ENCODE measurements at places on chromosomes 6 and 20.

GRCh38 chr6:13711324-13711732 is 307 bp downstream of the RANBP9 start:
- DNase-seq: no peak

GRCh38 chr6:128074567-128074966 is 173.7 kb upstream of the THEMIS start:
- no peak for DNase-seq

- no peak for DNase-seq
These were observed 45.0 kb upstream of the RIPOR2 start for GRCh38 chr6:24980507-24981385.

GRCh38 chr20:23641936-23642751 is 4.4 kb upstream of the CST3 start:
- peak; percentile 50 for DNase-seq

DNA sequence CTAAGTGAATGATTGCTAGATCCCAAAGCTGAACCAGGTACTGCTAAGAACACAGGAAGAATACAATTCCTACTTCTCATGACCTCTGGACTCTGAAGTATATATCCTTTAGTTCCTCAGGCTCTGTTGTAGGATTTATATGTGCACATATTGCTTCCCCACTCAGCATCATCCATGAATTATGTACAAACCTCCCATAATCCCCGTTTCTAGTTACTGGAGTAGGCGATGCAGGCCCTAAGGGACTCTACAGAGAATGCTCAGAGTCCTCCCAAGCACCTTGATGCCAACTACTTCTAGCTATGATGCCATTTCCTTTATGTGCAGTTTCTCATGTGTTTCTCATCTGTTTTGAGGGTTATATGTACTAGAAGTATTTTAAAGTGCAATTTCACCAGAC is 154.9 kb upstream of the EPHA7 start:
- no peak for DNase-seq

DNA sequence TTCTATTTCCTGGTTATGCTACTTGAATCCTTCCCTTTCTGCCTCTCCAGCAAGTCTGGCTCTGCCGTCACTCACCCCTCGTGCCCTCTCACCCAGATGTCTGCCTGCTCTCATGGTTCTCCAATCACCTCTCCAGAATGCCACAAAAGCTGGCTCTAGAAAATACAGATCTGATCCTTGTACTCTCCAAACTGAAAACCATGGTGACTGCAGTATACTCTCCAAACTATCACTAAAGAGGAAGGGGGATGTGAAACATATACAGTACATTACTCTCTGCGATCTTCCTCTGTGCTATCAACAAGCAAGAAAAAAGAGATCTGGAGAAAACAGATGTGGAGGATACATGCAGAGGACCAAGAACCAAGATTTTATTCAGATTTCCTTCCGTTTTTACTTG is 91.1 kb downstream of the ATXN1 start:
- no peak for DNase-seq

DNA sequence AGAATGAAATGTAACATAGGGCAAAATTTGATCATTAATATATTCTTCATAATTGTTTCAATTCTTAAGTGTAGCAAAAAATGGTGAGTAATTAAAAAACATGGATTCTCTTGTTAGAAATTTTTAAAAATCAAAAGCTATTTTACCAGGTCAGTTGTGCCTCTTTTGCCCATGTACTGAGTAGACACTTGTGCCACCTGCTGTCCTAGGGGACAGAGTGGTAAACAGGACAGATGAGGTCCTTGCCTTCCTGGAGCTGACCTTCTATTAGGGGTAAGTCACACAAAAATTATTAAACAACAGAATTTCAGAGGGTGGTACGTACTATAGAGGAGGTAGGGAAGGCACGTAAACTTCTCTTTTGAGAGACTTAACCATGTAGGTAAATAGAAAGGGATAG is 6.5 kb downstream of the RNF24 start:
- DNase-seq: no peak

DNA sequence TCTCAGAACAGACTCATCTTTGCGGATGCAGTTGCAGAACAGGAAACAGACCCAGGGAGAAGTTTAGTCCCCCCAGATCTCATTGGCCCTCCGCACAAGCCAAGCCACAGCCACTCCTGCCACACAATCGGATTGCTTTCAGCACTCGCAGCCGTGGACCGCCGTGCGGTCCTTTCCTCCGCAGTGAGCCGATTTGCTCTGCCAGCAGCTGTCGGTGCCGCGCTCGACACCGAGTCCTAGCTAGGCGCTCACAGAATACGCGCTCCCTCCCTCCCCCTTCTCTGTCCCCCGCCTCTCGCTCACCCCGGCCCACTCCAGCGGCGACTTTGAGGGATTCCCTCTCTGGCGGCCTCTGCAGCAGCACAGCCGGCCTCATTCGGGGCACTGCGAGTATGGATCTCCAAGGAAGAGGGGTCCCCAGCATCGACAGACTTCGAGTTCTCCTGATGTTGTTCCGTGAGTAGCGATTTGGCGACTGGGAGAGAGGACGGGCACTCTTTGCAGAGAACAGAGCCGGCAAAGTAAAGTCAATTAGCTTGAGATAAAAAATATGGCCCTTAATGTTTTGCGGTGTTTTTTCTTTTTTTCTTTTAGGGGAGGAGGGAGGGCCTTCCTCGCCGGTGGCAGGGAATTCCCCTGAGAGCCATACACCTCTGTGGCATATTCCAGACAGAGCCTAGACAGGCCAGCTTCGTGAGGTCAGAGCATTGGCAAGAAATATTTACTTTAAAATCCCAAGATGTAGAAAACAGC is at the start of gene LAMP5:
TSS of gene LAMP5 (plus strand) at position 130 of the 753 bp plus-strand sequence. CDS start at position 393, 263 bp downstream.
- no peak for DNase-seq

GRCh38 chr6:4776493-4777393 is 539 bp downstream of the CDYL start:
- DNase-seq: no peak

DNA sequence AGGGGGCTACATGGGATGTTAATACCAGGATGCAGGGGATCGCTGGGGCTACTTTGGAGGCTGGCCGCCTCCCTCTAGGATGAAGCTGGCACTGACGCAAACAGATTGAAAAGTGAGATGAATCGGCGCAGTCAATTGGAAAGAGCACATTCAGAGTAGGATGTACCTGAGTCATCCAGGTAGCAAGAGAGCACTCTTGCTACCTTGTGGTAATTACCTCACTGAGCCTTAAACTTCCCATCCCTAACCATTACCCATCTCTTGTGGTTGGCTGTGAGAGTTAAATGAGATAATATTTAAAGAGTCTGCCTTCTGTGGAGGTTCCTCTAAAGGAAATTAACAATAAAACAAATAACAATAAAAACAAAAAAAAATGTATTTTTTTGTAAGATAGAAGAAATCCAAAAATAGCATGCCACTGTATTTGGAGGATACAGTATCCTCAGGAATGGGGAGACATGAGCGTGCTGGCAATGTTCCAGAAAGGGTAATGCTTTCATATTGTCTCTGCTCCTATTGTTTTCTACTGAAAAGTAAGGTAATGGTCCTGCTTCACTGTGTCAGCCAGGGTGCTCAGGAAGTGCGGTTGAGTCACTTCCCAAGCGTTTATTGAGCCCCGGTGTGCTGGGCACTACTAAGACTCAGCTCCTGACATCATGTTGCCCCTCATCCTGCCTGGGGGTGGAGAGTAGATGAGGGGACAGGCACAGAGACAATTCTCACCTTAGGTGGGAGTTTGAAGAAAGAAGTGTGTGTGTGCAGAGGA is 301.1 kb downstream of the EYA4 start:
- DNase-seq: no peak

GRCh38 chr6:139990856-139991465 is 616.5 kb upstream of the CITED2 start:
- no peak for DNase-seq
